ENCODE measurements at places on chromosomes 5 and 9.

DNA sequence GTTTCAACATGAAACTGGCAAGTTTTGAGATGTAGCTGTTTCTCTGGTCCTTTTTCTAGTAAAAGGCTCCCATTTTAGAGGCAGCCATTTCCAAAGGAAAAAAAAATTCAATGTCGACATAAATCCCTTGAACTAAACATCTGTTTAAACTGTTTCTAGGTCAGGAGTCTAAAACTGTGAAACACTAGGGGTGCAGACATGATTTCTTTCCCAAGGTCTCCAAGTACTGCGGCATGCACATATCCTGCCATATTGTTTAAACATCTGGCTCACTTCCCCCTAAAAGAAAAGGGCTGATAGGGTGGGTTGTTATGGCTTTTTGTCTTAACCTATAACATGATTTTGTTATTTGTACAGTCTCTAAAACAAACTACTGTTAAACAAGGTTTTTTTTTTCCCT is 51.1 kb downstream of the NFIB start:
- no peak for DNase-seq

DNA sequence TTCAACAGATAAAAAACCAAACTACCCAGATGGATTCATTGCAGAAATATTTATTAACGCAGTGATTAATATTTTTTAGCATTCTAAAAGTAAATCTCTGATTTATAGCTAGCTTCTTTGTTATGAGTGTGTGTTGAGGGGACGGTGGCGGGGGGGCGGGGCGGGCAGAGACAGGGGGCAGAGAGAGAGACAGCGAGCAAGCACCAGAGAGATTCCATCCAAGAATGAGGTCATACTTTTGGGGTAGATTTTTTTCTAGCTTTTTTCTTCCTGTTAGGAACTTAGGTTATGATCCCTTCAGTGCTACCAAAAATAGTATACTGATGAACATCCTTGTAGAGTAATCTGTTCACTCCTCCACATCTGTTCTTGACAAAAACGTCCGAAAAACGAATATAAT is 500 bp upstream of the ZNF883 start:
- DNase-seq: no peak

GRCh38 chr5:77640589-77641396 is 2.3 kb upstream of the OTP start:
- no peak for DNase-seq

- DNase-seq: peak; percentile 55
These were observed 52.2 kb downstream of the MTAP start for GRCh38 chr9:21854594-21854993.

- DNase-seq: no peak
These were observed 313.7 kb downstream of the NR2F1-AS1 start for GRCh38 chr5:93267276-93267675.

- no peak for DNase-seq
These were observed 118.2 kb downstream of the ENTREP1 start for GRCh38 chr9:69443178-69443577.

DNA sequence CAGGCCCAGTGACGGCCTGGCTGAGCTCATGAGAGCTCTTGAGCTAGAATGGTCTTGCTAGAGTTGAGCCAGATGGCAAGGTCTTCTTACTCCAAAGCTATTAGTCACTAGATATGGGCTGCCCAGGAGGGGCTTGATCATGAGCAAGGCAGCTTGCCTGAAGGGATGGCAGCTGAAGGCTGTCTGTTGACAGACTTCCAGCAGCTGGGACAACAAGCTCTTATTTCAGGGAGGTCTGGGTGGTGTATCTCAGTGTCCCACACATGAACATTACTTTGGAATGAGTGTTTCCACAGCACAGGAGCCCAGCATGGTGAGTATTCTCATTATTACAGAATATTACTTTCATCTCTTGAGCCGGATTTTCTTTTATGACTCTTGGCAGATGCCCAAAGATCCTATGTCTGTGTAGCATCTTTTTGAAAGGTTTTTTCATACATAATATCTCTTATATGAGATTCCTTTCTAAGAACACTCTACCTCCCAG is 414.1 kb downstream of the ARHGEF28 start:
- DNase-seq: no peak

GRCh38 chr5:173807181-173807655 is 80.9 kb upstream of the CPEB4 start:
- DNase-seq: no peak

- no peak for DNase-seq
These were observed 75.1 kb downstream of the ALDH7A1 start for GRCh38 chr5:126519637-126520592.

- DNase-seq: no peak
These were observed 167.8 kb downstream of the TRIO start for GRCh38 chr5:14310901-14311300.

DNA sequence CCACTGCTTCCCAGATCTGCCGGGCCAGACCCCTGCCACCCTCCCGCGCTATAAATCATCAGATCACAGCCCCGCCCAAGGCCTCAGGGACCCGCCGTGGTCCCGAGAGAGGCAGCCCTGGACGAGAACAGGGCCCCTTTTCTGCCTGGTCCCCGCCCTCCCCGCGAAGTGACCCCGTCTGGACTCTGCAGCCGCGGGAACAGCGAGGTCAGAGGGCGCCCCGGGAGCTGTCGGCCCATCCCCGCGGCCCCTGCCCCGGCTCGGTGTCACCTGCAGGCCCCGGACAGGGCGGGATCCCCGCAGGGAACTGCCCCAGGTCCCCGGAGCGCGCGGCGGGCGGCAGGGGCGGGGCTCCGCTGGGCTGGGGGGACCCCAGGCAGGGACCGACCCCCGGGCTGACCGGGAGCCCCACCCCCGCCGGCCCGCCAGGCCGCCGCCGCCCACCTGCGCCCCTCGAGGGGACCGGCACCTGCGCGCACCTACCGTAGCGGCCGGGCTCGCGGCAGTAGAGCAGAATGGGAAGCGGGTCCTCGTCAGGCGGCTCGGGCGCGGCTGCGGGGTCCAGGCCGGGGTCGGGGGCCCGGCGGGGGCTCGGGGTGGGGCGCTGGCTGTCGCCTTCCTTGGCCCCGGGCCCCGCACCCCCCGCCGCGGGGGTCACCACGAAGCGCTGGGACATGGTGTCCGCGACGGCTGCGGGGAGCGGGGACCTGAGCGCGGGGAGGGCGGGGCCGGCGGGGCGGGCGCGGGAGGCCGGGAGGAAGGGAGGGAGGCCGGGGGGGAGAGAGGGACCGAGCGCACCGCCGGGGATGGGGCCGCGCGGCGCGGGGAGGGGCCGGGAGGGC is 43.5 kb upstream of the SLC12A7 start:
- DNase-seq: no peak

DNA sequence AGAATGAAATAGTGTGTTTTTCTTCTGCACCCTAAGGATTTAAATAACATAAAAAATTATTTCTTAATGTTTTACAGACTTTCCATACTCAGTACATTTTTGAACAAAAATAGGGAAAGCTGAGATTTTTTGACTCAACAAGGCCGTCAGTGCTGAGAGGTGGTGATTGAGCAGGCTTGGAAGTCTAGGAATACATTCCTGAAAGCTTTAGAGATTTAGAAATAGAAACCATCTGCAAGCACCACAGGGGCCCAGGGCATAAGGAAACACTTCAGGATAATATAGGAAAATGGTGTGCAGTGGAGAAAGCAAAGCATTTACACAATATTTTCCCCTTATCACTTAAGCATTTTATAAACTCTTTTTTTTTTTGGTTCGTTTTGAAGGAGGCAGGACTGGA is 5.2 kb downstream of the BASP1 start:
- no peak for DNase-seq

DNA sequence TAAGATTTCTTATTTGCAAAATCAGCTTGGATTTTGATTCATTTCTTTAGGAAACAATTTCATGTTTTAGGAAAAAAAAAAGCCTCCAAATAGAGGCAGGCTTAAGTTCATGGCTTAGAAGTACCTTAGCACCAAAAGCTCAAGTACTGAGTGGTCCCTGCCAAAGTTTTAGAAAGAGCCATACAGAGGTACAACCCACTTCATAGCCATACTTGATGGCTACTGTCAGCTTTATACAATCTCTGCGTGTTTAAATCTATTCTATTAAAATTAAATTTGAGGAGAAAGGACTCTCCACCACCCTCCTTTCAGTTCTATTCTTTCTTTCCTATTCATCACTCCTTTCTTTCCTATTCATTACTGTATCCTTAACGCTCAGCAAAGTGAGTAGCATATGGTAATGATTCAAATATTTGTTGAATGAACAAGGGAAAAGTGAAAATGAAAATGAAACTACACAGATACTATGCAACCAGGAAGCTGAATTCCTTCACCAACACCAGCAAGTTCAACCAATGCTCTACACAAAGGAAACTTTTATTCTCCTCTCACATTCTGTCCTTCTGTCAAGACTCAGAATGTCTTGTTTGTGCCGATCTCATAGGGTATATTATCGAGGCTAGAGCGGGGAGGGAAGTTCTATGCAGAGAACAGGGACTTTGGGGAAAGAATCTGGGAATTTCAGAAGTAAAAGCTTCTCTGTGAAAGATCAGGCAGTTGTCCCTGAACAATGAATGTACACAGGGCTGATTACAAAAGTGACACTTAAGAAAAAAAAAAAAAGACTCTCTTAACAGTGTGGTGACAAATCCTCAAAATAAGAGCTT is 138.6 kb upstream of the SPEF2 start:
- DNase-seq: no peak

DNA sequence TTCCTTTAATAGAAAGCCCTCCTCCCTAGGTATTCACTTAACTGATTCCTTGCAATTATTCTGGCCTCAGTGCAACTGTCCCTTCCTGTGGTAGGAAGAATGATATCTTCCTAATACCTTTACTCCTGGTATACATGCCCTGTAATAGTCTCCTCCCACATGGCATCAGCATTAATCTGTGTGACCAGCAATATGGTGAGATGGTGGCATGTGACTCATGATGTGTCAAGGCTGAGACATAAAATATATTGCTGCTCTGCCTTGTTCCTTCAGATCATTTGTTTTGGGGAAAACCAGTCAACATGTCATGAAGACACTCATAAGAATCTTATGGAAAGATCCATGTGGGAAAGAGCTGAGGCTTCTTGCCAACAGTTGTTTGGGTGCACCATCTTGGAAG is 149.1 kb upstream of the TRPM3 start:
- DNase-seq: no peak

DNA sequence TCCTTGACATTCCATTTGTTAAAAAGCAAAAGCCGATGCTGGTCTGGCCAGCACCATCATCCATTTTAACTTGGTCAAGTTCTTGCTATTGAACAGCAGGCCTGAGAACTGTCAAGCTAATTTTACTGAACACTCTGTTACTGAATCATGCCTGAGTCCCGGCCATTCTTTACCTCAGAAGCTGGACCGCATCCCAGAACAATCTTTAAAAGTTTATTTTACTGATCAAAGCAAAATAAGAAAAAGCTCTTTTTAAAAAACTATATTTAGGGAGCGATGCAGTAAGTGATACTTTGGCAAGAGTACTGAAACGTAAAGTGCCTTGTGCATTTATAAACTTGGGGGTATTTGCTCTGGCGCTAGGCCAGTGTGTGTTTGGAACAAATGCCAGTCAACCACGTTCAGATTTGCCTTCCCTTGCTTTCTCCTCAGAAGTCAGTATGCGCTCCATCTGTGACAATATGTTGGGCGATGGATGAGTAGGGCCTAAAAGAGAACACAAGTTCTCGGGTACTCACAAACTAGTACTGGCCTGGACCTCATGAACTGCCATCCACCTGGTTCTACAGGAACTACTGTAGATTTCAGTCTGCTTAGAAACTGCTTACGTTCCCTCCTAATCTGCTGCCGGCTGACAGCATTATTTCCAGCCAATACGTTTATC is 161.9 kb downstream of the MAPKAP1 start:
- no peak for DNase-seq

GRCh38 chr9:24712206-24712605 is 166.5 kb upstream of the IZUMO3 start:
- no peak for DNase-seq

GRCh38 chr5:66896171-66896570 is 300.0 kb downstream of the MAST4 start:
- no peak for DNase-seq

- peak; percentile 74 for DNase-seq
These were observed 27.8 kb upstream of the TNFSF8 start for GRCh38 chr9:114958021-114958843.

- peak; percentile 90 for DNase-seq
These were observed 205.8 kb upstream of the IER5L start for GRCh38 chr9:129383561-129384490.

DNA sequence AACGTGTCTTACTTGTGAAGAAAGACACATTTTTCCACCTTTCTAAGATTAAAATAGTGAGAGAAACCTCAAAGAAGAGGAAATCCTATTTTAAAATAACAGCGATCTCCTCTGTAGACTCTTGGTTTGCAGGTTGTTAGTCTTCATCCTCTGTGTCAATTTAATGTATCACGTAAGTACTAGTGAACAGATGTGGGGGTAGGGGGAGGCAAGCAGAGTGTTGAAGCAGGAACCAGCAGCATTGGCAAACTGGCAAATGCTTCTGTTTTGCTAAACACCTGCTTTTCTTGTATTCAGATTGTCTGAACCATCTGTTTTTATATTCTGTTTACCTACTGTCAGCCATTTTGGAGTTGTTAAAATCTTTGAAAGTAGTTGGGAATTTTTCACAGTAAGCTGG is 159.3 kb upstream of the TLX3 start:
- no peak for DNase-seq

DNA sequence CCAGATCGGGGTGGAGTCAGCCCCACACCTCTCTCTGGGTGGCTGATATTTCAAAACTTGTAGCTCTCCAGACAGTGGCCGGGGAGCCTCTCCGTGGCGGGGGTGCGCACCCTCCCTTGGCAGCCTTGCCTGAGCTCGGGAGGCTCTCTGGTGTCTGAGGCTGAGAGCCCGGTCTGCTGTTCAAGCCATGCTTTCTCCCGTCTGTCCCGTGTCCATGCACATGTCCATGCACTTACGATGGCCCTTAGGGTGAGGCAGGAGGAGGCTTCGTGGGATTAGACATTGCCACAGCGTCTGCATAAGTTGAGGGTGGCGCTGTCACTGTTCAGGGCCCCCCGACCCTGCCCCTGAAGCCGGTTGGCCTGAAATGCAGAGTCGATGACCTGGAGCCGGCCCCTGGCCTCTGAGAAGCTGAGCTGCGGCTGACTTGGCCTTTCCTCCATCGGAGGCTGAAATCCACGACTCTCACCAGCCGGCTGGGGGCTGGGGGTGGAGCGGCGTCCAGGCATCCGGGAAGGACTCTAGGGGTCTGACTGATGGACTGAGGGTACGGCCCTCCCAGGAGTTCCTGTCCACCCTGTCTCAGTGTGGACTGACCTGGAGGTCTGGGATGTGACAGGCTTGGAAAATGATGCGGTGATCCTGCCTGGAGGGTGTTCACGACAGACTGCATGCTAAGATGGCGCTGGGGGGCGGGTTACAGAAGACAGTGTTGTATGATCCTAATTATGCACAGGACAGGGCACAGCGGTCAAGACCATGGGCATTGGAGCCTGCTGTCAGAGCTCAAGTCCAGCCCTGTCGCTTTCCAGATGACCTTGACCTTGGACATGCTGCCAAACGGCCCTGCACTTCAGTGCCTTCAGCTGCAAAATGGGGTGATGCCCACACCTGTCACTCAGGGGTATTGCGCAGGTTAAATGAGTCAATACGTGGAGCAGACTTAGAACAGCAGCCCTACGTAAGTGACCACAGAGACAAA is 18.3 kb upstream of the SLC2A6 start:
- DNase-seq: peak; percentile 27

GRCh38 chr5:87099291-87099839 is 168.3 kb upstream of the RASA1 start:
- DNase-seq: no peak
